T-helper 22 cell (primary cell): ENCODE measurements at places on chromosomes 7 and 10.

DNA sequence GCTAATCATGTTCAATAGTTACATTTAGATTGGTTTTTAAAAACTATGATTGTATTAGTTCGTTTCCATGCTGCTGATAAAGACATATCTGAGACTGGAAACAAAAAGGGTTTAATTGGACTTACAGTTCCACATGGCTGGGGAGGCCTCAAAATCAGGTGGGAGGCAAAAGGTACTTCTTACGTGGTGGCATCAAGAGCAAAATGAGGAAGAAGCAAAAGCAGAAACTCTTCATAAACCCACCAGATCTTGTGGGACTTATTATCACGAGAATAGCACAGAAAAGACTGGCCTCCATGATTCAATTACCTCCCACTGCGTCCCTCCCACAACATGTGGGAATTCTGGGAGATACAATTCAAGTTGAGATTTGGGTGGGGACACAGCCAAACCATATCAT is 34.1 kb upstream of the CC2D2B start:
- no peak for DNase-seq

DNA sequence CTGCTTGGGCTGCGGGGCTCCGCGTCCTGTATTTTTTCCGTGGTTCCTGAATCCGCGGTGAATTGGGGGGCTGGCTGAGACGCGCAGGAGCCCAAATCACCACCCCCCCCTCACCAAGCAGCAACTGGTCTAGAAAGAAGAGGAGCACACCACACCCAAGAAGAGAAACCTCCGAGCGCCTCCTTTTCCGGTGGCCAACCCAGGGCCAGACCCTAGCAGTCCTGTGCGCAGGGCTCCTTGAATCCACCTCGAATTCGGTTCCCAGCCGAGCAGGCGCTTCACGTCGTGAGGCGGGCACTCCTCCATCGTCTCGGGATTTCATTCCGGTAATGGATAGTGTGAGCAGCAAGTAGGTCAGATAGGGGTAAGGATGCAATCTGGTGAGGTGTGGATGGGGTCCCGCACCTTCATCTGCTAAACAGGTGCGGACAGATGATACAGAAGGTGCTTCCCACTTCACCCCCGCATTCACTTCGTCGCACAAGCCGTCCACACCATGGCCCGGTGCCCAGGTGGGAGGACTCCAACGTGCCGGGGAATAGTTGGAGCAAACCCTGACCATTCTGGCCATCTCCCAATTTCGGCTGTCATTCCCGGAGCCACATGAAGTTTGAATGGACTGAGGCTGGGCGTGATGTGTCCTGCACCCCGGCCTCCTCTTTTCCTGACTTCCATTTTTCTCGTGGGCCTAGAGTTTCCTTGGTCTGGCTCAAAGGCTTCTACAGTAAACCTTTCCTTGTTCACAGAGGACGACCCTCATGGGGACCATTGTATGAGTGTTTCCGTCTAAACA is 19.8 kb upstream of the ZNF273 start:
- no peak for DNase-seq

DNA sequence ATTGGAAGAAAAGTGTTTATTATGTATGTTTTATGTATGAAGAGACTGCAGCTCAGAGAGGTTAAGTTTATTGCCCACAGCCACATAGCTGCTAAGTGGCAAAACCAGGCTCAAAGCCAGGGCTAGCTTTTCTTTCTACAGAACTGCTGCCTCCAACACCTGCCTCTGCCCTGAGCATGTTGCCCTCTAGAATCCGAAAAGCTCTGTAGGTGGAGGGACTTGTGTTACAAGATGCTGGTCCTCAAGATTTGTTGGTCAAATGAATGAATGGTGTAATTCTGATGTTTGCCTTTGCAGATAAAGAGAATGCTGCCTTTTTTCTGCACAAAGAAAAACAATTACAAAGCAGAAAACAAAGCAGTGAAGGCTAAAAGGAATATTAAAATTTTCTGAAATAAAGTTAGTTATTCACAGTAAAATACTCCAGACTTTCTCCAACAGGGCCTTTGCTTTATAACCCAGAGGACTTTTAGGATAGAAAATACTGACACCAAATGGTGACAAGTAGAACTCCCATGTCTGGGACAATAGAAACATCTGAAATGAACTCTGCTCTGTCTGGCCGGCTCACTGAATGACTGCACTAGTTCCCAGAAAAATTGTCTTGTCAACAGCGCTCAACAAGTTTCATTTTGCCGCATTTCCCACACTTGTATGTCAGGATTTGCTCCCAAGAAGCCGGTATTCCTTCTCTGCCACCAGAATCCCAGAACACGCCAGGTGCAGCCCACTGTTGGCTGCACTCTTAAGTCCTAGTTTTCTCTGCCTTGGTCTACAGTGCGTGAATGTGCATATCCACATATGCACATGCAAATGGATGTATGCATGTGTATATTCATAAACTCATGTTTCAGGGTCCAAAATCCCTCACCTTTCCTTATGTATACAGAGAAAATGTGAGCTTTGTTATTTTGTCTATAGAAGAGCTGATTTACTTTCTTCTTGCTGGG is 11.0 kb upstream of the DNTT start:
- DNase-seq: no peak

DNA sequence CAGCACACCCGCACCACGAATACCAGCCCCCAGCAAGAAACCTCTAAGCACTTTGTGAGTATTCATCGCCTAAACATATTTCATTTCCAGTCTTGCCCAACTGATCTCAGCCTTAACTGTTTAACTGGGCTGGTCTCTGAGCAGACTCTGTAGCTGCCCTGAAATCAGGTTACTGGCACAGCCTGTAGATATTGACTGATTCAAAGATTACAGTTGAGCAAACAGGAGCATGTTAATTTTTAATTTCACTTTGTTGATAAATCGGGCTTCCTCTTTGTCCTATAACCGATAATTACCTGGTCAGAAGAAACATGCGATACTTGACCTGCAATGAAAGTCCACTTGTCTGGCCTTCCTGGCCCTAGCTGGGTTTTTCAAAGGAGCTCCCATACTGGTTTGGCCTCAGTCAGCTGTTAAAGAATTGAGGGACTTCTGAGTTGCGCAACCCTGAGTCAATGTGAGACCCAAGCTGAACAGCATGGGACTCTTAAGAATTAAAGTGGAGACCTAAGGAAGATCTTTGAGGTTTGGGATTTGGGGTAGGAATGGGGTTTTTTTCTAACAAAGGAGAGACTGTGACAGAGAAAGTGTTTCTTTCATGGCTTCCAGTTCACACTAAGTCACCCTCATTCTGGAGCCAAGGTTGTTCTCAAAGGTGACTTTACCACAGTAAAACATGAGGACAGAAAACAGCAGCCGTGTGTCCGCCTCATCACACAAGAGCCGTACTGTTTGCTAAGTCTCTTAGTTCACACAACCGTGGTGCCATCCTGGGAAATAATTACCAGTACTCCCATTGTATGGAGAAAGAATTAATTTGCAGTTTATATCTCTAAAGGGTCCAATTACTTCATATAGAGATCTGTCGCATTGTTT is 75.9 kb downstream of the PPP1R3C start:
- no peak for DNase-seq

DNA sequence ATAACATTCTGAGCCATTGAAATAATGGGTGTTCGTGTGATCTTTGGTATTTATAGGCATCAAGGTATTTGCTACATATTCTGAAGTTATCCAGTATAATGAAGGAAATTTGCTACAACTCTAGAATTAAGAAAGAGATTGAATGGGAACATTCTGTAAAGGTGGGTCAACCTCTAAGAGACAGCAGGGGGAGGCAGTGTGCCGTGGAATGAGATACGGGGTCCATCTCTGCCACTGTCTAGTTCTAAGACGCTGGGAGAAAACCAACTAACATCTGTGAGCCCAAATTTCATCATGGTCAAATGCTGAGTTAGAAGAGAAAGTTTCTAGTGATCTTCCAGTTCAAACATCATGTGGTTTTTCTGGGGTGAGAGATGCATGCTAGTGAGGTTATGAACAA is 368.9 kb downstream of the SORCS1 start:
- no peak for DNase-seq
